Occipital lobe (tissue), 3 donors: ENCODE measurements at places on chromosomes 3 and 15.

GRCh38 chr15:58185439-58185838, 47.3 kb downstream of the AQP9 start:
- no peak for DNase-seq

DNA sequence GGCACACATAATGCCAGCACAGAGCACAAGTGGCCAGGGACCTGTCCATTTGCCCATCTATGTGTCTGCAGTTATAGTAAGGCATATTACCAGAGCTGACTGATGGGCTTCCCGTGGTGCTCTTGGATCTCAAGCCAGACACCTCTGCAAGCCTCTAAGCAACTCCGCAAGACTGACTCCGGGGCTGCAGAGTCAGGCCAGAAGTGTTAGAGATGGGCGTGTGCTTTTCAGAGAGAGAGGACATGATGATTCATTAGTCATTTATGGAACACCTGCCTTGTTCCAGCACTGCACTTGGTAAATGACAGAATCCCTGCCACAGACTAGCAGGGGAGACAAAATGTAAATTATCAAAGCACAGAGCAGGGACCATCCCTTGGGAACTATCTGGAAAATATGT, 559.0 kb downstream of the PDCD6IP start:
- DNase-seq, result no peak

- DNase-seq, result peak; percentile 5
These were observed 23.5 kb upstream of the LRTM1 start for GRCh38 chr3:54951405-54951804.

- DNase-seq, result no peak
These were observed 187.3 kb downstream of the KCNAB1 start for GRCh38 chr3:156307704-156308103.

- DNase-seq, result no peak
These were observed 175.2 kb downstream of the ALDH1A2 start for GRCh38 chr15:57890351-57890750.

DNA sequence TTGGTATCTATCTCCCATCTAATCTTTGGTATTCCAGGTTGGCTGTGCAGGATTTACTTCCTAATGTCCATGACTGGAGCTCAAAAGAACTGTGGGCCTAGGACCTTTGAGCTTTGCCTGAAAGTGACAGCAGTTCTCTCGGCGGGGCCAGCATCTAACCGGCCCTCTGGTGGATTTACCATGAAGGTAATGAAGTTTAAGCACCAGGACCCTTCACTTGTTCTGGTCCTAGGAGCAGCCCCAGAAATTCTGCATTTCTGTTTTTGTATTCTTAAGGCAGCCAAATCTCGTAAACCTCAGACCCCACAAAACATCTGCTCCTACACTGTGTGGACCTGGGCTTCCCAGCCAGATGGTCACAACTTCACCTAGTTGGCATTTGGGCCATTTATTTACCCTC, 13.0 kb downstream of the CALML4 start:
- DNase-seq, result no peak

DNA sequence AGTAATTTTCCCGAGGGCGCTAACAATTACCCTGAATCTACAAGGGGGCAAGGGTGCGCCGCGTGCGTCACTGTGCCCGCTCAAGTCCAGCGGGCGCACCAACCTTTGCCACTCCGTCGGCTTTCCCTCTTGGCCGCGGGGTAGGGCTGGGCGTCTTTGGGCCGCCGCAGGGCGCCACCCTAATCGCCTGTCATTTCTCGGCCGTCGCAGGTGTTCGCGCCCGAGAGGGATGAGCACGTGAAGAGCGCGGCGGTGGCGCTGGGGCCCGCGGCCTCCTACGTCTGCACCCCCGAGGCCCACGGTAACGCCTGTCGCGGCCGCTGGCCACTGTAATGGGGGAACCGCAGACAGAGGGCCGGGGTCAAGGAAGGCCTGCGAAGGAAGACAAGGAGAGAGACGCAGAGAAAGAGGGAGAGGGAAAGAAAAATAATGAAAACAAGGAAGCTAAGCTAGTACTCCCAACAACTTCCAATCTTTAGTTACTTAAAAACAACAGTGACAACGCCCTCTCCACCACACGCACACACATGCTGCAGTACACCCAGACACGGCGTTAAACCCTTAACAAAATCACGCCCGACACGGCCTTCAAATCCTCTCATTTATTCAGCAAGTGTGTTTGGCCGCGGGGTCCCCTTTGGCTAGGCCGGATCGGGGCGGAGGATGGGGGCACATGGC, 3.8 kb downstream of the SKOR1 start:
- no peak for DNase-seq

GRCh38 chr3:193970773-193971206, 165.2 kb upstream of the HES1 start:
- no peak for DNase-seq

GRCh38 chr3:142604940-142605339, 8.7 kb downstream of the PLS1 start:
- DNase-seq, result no peak

DNA sequence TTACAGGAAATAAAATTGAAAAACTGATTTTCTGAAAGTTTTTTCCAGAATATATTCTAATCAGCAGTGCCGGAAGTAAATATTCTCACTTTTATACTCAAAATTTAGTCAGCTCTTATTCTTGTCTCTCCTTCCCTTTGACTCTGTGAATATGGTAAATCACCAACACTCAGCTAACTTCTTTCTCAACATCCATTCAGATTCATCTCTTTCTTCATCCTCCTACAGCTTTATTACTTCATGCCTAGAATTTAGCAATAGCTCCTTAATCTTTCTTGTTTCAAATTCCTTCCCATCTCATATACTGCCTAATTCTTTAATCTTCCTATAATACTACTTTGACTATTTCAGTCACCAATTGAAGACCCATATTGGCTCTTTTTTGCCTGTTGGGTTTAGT, 67.9 kb downstream of the FGF7 start:
- DNase-seq, result no peak

GRCh38 chr15:62066663-62067447, at the start of gene C2CD4A:
Gene C2CD4A (plus strand): TSS chr15:62066977. CDS start chr15:62067614, 637 bp downstream.
- peak; percentile 44 for DNase-seq

DNA sequence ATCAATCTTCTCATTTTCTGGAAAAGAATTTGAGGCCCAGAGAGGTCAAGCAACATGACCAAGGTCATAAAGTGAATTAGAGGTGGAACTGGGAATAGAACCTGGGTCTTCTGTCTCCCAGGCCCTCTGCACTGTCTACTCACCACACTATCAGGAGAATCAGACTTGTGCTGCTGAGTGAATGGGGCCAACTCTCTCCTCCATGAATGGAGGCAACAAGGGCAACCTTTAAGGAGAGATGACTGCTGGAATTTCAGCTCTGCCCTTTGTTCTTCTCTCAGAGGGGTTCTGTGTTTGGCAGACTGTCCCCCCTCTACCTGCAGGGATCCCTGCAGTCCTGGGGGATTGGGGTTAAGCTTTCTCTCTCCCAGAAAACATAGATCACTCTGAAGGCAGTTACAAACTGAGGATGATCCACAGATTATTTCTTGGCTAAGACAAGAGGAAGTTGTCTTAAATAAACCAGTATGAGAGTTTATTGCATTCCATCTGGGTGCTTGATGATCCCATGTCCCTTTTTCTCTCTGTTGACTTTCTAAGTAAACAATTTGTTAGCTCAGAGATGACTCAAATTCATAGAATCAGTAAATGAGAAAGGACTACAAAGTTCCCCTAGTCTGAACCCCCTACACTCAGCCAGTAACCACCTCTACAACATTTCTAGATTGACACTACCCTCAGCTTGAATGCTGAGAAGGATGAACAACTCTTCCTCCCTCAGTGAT, 99.0 kb upstream of the LIPC start:
- DNase-seq, result no peak

- DNase-seq, result no peak
These were observed 2.0 kb upstream of the NR1I2 start for GRCh38 chr3:119779731-119780383.

DNA sequence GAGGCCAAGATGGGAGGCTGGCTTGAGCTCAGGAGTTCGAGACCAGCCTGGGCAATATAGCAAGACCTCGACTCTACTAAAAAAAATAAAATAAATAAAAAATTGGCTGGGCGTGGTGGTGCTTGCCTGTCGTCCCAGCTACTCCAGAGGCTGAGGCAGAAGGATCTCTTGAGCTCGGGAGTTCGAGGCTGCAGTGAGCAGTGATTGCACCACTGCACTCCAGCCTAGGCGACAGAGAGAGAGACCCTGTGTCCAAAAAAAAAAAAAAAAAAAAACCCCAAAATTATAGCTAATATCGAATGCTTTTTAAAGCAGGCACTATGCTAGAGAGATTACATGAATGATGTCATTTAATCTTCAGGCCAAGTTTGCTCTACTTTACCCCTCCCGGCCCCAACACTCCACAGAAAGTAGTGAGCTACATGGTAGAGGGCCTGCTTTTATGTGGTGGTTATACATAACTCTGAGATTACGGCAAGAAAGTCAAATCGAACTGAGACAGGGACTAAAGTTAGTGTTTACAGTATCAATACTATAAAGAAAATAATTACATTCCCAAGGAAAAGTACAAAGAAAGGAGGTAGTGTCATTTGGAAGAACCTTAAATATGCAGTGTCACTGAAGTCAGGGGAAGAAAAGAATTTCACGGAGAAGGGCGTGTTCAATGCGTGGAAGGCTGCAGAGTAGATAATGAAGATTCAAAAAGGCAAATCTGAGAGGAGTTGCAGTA, 1.1 kb downstream of the ADPGK start:
- no peak for DNase-seq

- no peak for DNase-seq
These were observed 112.4 kb downstream of the FRMD5 start for GRCh38 chr15:44082558-44083157.

DNA sequence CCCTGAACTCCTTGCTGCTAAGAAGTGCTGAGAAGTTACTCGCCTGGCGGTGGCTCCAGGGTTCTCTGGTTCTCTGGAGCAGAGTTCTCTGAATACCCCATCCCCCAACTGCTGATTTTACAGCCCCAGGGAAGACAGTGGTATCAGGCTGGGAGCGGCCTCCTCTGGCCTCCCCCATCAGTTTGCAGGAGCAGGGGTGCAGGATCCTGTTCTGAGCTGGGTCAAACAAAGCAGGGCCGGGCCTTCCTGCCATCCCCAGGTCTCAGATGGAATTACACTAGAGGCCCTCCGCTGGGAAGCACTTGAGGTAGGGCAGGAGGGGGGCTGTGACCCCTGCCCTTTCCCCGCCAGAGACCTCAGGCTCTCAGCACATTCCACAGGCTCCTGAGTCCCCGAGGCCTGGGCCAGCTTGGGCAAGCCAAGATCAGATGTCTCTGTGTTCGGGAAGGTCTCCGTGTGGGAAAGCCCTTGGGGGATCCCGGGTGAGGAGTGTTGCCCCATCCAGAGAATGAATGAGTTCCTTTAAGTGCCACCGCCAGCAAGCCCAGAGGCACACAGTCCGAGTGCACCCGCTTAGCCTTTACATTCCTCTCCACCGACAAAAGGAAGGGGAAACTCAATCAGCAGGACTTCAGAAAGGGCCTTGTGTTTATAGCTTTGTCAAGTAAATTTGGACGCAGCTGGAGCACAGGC, 149.9 kb downstream of the LRRK1 start:
- no peak for DNase-seq

DNA sequence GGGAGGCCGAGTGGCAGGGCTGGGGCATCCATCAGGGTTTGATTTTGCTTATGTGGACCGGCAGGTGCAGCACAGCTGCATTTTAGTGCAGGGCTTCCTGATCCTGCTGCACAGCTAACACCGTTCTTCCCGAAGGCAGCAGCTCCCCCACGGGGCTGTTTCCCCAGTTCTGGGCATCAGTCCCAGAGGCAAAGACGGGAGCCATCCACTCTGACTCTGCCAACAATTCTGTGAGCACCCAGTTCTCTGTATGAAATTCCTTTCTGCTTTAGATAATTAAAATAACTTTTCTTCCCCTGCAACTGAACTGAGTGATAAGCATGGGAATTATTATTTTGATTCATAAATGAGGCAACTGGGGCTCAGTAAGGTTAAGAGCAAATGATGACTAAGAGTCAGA, 262.9 kb upstream of the ATP10A start:
- DNase-seq, result peak; percentile 18
